ENCODE measurements at places on chromosomes 4 and X.

- DNase-seq: no peak
These were observed 52.9 kb downstream of the TMEM150C start for GRCh38 chr4:82508806-82509428.

- no peak for DNase-seq
These were observed 131.2 kb upstream of the KIT start for GRCh38 chr4:54526560-54526959.

GRCh38 chr4:113540859-113541258, 220.7 kb downstream of the CAMK2D start:
- DNase-seq: no peak

- no peak for DNase-seq
These were observed 14.9 kb upstream of the KLHL2 start for GRCh38 chr4:165192500-165192898.

- no peak for DNase-seq
These were observed 45.1 kb upstream of the HSD17B10 start for GRCh38 chrX:53479301-53479700.

All from mucosa of gallbladder (tissue), 1 donor.